Left kidney (tissue), 8 donors: ENCODE measurements at places on chromosomes 4 and X. TPM values are rescaled to one million over a fixed set of nuclear protein-coding genes. Genes with fewer than 3 reads are reported as not detected.

Gene DNAAF6
- polyA plus RNA-seq: 0.08 TPM

DNA sequence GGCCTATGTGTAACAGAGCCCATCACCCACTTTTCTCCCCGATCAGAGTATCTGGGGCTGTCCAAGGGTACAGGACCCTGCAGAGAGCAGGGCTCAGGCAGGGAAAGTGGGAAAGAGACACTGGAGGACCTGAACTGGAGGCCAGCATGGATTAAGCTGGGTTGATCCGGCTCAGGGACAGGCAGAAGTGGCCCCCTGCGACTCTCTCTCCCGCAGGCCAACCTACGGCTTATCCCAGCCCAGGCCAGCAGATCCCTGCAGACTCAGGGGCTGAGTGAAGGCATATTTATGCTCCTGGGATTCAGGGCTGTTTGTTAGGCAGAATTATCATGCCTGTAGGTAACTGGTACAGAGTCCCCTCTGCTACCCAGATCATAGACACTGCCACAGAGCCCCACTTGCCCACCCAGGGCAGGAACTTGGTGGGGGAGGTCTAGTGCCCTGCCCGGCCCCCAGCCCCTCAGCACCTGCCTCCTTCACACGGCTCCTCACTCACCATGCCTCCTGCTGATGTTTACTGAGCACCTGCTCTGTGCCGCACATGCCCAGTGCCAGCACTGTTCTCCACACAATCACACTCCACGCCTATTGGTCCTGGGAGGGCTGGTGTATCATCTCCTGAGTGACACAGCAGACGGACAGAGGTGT lies 87.3 kb downstream of the ADRA2C start:
- no peak for DNase-seq

GRCh38 chr4:83062739-83063138 lies 27.8 kb downstream of the COPS4 start:
- no peak for DNase-seq

DNA sequence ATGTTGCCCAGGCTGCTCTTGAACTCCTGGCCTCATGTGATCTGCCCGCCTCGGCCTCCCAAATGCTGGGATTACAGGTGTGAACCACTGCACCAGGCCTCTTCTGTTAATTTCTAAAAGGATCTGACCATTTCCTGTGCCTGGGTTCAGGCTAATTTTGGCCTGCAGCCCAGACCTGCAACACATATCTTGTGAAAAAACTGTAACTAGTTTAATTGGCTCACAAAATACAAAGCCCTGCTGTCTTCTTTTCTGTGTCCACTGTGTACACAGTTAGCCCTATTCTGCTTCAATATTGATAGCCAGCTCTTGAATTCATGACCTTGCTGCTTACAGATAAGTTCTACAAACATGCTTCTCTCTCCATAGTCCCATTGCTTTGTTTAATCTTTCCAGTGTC lies 753.5 kb downstream of the PDHA2 start:
- DNase-seq: no peak

Gene TMPRSS11A
- polyA plus RNA-seq: 0.03 TPM

Gene SLC25A53
- polyA plus RNA-seq: 15.3 TPM

GRCh38 chrX:148917441-148917840 lies 417.0 kb downstream of the AFF2 start:
- DNase-seq: no peak

DNA sequence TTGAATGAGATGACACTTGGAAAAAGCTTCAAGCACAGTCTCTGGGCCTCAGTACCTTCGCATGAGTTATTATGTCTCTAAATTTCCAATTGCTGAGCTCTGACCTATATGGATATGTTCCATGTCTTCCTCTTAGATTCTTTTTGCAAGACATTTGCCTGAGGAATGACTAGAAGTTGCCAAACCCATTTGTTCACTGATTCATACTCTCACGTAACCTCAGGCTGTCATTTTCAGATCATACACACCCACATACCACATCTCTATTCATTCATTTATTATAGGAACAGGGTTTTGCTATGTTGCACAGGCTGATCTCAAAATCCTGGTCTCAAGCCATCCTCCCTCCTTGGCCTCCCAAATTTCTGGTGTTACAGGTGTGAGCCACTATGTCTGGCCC lies 2137.1 kb upstream of the TENM3 start:
- DNase-seq: no peak
